ENCODE measurements at places on chromosomes 4 and X.

DNA sequence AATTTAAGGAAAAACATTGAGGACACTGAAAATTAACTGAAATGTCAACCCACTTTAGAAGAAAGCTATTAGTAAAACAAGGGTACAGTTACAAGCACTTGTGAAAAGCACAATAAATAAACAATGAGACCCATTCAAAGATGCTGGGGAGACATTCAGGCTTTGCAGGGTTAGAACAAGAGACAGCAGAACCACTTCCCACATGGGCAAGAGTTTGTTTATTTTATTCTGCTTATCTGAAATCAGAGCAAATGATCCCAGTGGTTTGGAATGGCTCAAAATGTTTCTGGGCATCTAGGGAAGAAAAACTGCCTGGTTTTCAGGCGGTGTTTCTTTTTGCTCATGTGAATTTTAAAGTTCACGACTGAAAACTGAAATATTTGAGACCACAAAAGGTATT, 42.4 kb downstream of the PPP3CA start:
- no peak for DNase-seq

- no peak for DNase-seq
These were observed 29.5 kb upstream of the PLP1 start for GRCh38 chrX:103747163-103747562.

GRCh38 chr4:26345565-26345938, 24.7 kb downstream of the RBPJ start:
- DNase-seq = no peak

DNA sequence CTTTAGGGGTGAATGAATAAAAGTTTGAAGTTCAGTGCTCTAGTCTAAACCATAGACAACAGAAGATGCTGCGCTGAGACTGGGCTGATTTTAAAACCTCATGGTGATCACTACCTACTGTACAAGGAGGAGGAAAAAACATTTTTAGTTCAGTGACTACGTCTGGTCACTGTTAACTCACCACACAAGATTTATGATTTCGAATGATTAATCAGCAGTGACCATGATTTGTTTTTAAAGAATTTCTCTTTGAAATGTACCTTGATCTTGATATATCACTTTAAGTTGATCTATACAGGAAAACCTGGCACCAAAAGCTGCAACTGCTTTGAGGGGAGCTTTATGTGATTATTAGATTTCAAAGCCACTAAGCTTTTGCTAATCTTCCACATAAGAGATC, 286.3 kb downstream of the PDGFC start:
- DNase-seq = no peak

- no peak for DNase-seq
These were observed 5.3 kb upstream of the OTC start for GRCh38 chrX:38347136-38347535.

DNA sequence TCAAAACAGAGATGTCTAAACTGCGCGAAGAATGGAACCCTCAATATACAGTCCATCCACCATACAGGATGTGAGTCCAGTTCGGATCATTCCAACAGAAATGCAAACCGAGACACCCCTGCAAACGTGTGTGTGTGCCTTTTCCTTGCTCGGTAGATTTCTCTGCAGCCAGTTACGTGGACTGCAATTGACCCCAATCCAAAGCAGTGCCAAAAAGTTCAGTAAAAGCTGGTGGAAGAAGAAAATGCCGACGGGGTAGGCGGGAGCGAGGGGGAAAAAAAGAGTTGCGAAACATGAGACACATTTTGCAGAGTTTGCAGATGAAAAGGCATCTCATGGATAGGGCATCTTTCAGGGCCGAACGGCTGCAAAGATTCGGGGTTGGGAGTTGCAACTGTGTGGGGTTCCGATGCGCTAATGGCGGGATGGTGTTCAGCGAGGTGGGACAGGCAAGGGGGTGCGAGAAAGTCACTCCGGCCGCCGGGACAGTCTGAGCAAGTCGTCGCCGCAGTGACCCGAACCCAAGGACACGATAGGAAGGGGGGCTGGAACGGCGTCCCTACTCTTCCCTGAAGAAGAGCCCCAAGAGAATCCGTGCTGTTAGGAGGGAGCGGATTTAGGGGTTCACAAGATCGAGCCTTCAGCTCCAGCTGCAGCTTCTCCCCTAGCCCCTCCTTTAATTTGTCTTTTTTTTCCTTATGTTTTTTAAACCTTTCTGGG, 3.8 kb downstream of the PHOX2B start:
- DNase-seq = no peak

- no peak for DNase-seq
These were observed 790.9 kb downstream of the KLHL13 start for GRCh38 chrX:117325706-117326105.

All from stimulated activated CD8-positive, alpha-beta memory T cell treated with anti-CD3 and anti-CD28 coated beads, Interleukin-7, amount 100 ng/mL, for 1 hour (primary cell).